ENCODE measurements at places on chromosomes 2 and 18.

GRCh38 chr2:174282441-174282840 lies 34.1 kb upstream of the OLA1 start:
- no peak for DNase-seq

DNA sequence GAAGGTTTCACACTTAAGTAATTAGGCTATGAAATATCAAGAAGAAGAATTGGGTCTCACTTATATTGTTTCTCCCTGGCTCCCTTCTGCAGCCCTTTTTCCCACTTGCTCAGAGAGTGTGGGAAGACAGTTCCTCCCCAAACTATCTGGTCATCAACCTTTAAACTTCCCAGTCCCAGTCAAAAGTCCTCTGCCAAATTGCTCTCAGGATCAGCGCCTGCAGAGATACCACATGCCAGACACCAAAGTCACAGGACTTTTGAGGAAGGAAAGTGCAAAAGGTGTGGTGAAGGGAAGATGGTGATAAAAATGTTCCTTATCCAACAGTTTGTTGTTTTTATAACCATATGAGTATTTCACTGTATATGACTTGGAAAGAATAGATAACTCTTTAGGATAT lies 51.3 kb downstream of the DLGAP1 start:
- no peak for DNase-seq

- DNase-seq = no peak
These were observed 22.0 kb downstream of the TCF23 start for GRCh38 chr2:27170581-27171337.

GRCh38 chr2:59920961-59921360 lies 632.5 kb downstream of the BCL11A start:
- DNase-seq = no peak

DNA sequence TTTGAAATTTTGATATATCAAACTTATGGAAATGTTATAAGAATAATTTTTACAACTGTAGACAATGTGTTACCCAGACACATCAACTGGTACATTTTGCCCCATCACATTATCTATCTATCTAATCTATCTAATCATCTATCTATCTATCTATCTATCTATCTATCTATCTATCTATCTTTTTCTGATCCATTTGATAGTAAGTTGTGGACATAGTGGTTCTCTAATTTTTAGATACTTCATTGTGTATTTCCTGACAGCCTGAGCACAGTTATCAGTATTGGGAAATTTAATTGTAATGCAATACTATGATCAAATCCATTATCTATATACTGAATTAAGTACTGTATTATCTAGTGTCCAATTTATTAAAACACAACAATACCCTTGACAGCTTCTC lies 42.0 kb upstream of the TMEM18 start:
- DNase-seq = no peak

- DNase-seq = peak; percentile 51
These were observed 62.3 kb upstream of the GREB1L start for GRCh38 chr18:21179590-21180220.

DNA sequence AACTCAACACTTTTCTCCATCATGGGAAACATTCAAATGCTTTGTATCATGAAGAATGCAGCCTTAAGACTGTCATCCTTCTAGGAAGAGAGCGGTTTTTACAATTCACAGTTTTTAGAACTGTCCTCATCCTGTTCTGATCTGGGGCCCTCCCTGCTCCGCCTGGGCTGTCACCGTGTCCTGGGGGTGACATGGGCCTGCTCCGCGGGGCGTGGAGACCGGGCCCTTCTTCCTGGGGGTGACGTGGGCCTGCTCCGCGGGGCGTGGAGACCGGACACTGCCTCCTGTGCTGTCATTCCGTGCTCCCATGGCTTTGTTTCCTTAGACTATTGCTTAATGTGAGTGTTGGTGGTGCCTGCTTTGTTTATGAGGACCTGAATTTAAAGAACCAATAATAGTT lies 122.8 kb downstream of the TMEM18 start:
- DNase-seq = no peak

- no peak for DNase-seq
These were observed 146.6 kb upstream of the ITGA6 start for GRCh38 chr2:172280571-172281361.

- DNase-seq = peak; percentile 22
These were observed 1.2 kb downstream of the ZNF236 start for GRCh38 chr18:76823587-76824011.

GRCh38 chr2:3009005-3009404 lies 368.6 kb downstream of the EIPR1 start:
- DNase-seq = no peak

DNA sequence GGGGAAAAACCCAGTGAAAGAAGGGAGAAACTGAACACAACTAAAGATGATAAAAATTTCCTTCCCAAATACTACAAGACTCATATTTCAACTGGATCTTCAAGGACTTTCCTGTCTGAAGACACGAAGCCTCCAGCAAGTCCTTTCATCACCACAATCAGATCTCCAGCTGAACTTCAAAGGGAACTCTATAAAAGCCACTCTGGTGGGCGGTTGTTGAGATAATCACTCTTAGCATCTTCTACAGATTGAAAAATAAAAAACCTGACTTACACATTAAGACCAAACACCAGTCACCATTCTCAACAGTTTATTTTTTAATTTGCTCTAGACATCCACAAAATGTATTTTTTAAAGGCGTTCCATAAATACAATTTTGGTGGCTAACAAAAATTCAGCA lies 4.4 kb downstream of the REV1 start:
- no peak for DNase-seq

GRCh38 chr2:198753101-198753500 lies 704.6 kb downstream of the SATB2 start:
- DNase-seq = no peak

DNA sequence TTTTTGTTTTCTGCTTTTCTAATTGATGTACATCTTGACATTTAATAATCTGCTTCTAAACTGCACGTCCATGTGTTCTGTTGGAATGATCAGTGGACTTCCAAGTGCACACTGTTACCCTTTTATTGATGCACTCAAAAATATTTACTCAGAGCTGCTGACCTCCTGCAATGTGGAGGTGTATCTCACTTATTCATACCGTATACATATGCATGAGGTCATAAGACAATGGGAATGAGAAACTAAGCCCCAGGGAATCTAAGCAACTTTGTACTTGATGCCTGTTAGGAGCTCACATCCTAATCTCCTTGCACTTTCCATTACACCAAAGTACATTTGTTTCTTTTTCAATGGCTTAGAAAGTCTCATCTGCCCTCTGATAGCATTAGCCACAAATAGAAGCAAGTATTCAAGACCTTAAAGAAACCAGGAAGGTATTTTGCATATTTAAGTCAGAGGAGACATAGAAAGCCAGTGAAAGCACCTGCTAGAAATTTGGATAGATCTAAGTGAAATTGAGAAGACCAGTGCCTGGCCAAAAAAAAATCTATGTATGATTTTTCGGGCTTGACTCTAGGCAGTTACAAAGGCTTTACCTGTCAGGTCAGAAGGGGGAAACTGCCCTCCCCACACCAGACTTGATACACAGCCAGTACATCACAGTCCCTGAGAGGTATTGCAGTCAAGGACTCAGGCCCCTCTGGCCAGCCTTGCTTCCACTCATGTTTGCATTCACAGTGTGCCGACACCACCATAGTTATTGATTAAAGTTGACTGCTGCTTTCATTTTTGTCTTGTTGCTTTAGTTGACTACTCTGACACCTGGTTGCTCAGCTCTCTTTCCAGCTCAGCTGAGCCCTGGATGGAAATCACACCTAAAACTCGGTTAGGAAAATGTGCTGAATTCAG lies 391.7 kb upstream of the CYRIA start:
- DNase-seq = no peak

GRCh38 chr2:161273038-161273760 lies 35.0 kb upstream of the PSMD14 start:
- peak; percentile 43 for DNase-seq

GRCh38 chr2:202147775-202148174 lies 74.7 kb downstream of the KIAA2012 start:
- no peak for DNase-seq

DNA sequence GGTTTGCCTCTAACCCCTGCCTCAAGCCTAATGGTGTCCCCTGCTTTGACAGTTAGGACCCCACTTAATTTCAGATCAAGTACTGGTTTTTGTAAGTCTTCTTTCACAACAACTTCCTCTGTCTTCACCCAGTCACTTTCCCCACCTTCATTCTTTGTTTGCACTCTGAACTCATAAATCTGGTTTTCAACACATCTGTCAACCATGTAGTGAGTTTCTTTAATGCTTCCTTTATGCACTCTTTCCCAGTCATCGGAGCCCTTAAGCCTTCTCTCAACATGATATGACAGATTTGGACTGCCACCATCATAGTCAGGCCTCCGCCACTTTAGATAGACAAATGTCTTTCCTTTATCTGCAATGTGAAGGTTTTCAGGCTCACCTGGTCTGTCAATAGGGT lies 109.1 kb downstream of the PLEKHA3 start:
- no peak for DNase-seq

DNA sequence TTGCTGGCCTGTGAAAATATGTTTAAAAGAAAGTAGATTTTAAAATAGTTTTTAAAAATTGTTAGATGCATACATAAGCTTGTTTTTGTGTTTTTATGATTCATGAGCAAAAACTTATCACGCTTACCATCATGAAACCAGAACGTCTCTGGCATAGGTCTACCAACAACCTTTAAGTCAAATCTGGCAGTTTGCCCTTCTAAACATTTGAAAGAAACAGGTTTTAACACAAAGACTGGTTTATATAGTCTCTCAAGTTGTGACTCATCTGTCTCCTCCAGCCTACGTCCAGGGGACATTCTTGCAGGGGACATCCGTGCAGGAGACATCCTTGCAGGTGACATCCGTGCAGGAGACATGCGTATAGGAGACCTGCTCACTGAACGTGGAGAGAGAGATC lies 29.6 kb downstream of the TTN start:
- DNase-seq = no peak

- no peak for DNase-seq
These were observed 80.4 kb upstream of the MGAT5 start for GRCh38 chr2:134173338-134174016.

DNA sequence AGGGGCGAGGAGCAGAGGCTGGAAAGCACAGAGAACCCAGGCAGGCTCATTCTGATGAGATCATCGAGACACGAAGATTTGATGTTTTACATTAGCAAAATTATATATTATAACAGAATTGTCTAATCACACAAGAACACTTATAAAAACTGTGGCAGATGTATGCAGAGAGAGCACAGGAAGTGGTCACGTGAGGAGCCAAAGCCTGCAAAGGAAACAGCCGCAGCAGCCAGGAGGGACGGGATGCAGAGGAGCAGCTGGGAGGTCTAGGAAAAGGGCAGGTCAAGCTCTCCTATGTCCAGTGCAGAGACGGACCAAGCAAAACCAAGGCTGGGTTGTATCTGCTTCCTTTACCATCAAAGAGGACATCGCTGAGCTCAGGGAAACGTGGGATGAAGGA lies 355.1 kb upstream of the MYT1L start:
- DNase-seq = peak; percentile 45

DNA sequence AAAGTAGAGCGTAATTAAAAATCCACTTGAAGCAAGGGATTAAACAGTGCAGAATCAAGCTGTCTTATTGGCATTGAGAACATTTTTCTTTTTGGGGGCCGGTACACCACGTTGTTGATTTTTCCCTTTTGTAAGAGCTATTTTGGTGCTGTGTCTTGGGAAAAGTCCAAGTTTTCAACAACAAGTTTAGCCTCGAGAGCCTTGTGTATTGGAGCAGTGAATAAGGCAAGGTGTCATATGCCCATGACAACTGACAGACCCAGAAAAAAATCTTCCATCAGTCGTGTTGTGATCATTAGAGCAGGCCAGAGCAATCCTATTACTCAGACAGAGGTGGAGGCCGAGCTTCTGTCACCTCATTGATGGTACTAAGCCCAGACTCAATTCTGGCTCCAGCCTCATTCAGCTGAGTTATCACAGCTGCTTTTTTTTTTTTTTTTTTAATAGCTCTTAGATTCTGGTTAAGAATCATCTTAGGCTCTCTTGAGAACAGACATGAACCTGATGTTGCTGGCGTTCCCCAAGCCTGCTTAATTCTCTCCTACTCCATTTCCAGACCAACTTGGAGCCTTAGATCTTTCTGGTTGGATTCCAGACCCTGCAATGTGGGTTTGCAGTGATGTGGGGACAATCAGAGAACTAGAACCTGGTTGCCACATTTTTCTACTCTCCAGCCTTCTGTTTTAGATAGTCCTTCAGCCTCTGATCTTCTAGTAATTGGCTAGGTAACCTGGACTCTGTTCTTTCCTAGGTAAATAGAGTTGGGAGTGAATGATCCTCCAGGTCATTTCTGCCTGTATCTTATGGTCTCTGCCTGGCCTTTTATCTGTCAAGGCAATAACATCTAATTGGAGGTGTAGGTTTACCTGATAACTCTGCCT lies 43.1 kb downstream of the MOGAT1 start:
- no peak for DNase-seq

DNA sequence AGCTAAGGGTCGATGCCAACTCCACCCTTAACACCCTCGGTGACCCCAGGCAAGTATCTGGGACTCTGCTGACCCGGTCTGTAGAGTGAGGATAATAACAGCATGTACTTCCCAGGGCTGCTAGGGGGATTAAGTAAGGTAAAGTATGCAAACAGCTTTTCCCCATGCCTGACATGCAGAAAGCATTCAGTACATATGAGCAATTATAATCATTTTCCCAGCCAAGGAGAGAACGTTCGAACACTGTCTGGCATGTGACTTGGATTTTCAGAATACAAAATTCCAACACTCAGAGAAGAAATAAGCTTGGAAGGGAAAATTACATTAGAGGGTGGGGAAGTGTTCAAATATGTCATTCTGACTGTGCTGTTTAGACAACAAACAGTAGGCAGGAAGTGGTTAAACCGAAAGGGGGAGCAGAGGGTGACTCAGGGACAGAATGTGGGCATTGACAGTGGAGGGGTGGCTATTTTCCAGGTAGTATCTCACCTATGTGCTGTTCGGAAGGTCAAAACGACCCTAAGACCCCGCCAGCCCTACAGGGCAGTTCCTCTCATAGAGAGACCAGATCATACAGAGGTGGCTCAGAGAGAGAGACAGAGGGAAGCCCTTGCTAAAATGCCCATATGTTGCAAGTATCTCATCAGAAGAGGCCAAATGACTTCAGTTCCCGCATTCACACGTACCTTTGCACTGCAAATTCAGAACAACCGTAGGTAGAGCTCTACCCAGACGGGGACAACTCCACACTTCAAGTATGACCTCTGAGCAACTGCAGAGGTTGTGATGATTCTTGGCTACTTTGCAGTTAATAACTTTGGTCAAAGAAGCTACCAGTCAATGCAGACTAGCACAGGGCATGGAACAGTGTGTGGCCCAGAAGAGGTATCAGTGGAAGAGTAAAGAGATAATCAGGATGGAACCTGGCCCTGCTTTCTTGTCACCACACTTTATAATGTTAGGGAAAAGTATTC lies 14.8 kb downstream of the ASPRV1 start:
- peak; percentile 66 for DNase-seq

Data from CD4-positive, alpha-beta T cell treated with Interleukin-17A for 4 hours (primary cell).